ENCODE measurements at places on chromosomes 12 and 14. TPM values are rescaled to one million over a fixed set of nuclear protein-coding genes. Genes with fewer than 3 reads are reported as not detected.

- no peak for DNase-seq
Observed at GRCh38 chr12:12608557-12608957, 3.1 kb upstream of the CREBL2 start.

DNA sequence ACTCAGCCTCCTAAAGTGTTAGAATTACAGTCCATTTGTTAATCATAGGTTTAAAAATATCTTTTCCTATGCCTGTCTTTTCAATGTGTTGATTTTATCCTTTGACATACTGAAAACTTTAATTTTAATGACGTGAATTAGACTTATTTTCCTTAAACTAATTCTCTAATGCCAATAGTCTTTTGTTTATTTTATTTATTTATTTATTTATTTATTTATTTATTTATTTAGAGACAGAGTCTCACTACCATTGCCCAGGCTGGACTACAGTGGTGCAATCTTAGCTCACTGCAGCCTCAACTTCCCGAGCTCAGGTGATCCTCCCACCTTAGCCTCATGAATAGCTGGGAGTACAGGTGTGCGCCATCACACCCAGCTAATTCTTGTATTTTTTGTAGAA lies 694.5 kb downstream of the TRHDE start:
- DNase-seq = no peak

C1S gene
- 14.5 TPM for polyA plus RNA-seq

DNA sequence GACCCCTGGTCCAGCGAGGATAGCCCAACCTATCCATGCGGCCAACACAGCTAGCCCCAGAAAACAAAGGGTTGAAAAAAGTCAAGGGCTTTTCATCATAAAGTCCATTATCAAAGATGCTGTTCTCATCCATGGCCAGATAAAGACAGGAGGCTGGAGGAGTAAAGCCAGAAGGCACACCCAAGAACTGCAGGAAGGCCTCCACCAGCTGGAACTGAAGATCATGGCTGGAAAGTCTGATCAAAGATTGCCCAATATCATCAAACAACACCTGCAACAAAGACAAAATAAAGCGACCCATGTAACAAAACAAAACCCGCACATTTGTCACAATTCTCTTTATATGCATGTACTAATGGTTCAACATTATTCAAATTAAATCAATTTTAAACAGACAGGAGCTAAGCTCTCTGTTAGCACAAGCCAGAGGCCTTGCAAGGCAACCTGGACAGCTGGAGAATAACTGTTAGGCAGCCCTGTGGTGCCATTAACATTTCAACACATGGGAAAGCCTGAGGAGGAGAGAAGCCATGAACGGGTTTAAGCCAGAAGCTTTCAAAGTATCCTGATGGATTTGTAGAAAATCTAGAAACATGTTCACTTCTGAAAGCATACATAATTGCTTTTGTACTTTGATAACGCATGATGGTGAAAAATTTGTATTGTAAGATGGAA lies 34.1 kb downstream of the PSMC1 start:
- DNase-seq = no peak

DNA sequence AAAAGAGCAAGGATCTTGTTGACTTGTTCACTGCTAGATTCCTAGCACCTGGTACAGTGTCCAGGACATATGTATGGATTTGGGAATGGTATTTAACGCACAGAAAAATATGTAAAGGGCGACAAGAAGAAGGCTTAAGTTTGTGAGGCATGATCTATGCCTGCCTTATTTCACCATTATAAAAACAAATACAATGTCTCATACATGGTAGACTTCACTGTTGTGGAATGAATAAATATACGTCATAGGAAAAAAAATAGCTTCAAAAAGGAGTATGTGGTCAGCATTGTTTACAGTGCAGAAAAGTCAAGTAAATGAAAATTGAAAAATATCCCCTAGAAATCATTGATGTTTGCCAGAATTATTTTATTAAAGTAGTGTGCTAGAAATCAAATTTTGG lies 30.0 kb downstream of the HCFC2 start:
- no peak for DNase-seq

DNA sequence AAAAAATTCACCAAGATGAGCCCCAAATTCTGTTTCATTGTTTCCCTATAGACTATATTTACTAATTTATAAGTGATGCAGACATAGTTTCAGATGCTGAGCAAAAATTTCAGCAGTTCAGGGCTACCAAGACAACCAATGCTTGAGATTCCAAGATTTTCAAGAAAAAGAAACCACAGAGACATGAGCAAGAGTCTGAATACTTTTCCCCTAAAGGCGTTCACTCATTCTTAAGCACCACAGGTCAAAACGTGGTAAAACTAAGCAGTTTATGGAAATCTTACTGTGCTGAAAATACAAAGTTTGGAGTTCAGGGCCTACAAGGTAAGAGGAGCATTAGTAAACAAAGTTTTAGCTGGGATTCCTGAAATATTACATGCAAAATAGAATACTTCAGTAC lies 221.2 kb downstream of the KCNH5 start:
- DNase-seq = no peak

KRT82 gene
- polyA plus RNA-seq = not detected

KRT6C gene
- polyA plus RNA-seq = not detected

DNA sequence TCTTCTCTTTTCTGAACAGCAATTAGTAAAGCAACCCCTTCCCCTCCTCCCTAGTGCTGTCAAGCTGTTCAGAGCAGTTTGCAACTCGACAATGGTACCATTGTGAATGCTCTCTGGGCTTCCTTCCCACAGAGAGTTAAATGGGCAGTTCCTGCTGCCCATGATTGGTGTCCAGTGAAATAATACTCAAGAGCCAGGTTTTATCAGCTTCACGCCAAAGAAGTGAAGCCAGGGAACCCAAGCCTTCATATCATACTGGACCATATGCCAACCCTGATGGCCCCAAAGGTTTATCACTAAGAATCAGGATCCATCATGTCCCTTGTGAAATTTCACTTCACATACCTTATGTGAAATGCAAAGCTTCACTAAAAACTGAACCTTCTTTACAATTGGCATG lies 24.7 kb downstream of the INSM2 start:
- no peak for DNase-seq

- no peak for DNase-seq
Observed at GRCh38 chr12:105980533-105980932, 158.2 kb downstream of the NUAK1 start.

GRCh38 chr14:22971152-22971551 lies 11.2 kb downstream of the AJUBA start:
- no peak for DNase-seq

DNA sequence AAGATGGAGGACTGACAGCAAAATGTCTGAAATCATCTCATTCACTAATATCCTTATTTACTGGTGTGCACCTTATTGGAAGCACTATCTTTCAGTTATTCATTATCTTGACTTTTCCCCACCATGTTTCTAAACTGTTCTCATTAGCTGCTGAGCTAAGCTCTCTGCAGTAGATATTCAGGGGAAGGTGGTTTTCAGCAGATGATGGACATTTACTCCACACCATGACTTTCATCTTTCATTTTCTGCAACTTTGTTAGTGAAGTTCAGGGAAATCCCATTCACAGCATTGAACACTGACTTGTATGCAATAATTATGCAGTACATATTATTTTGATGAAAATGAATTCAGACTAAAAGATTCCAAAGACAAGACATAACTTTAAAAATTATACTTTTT lies 373.6 kb upstream of the FLRT2 start:
- no peak for DNase-seq

RIN3 gene
- 5.8 TPM for polyA plus RNA-seq

SAMD4A gene
- polyA plus RNA-seq = 5.9 TPM

SDR39U1 gene
- 88.4 TPM for polyA plus RNA-seq

DENND5B gene
- polyA plus RNA-seq = 5.3 TPM

DNA sequence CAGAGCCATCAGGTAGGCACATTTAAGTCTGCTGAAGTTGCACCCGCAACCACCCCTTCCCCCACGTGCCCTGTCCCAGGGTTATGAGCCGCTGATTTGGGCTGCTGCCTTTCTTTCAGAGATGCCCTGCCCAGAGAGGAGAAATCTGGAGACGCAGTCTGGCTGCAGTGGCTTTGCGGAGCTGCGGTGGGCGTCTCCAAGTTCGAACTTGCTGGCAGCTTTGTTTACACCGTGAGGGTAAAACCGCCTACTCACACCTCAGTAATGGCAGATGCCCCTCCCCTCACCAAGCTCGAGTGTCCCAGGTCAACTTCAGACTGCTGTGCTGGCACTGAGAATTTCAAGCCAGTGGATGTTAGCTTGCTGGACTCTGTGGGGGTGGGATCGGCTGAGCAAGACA lies 14.7 kb downstream of the PTCSC3 start:
- DNase-seq = no peak

DNA sequence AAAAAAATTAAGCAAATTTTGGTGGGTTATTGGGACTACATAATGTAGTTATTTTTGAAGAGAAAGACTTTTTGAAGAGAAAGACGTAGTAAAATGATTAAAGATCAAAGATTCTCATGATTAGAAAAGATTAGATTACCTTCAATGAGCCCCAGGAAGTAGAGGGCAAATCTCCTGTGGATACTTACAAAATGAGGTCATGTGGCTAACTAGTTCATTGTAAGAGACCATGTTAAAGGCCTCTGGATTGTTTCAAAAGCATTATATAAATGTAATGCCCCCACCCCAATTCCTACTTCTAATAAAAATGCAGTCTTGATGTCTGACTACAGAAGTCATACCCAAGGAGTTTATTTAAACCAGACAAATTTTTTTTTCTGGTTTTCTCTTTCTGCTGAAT lies 93.3 kb downstream of the ERGIC2 start:
- no peak for DNase-seq

DNA sequence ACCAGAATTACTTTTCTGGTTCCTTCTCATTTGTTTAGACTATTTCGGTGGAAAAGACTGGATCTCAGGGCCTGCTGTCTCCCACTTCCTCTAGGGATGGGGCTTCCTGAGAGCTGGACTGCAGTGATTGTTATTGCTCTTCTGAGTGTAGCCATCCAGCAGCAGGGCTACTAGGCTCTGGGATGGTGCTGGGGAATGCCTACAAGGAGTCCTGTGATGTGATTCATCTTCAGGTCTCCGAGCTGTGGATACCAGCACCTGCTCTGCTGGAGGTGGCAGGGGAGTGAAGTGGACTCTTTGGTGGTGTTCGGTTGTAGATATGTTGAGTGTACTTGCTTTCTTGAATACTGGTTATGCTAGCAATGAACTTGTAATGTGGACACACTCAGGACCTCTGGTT lies 42.7 kb downstream of the AEBP2 start:
- DNase-seq = no peak

C12orf60 gene
- 0.87 TPM for polyA plus RNA-seq

DNA sequence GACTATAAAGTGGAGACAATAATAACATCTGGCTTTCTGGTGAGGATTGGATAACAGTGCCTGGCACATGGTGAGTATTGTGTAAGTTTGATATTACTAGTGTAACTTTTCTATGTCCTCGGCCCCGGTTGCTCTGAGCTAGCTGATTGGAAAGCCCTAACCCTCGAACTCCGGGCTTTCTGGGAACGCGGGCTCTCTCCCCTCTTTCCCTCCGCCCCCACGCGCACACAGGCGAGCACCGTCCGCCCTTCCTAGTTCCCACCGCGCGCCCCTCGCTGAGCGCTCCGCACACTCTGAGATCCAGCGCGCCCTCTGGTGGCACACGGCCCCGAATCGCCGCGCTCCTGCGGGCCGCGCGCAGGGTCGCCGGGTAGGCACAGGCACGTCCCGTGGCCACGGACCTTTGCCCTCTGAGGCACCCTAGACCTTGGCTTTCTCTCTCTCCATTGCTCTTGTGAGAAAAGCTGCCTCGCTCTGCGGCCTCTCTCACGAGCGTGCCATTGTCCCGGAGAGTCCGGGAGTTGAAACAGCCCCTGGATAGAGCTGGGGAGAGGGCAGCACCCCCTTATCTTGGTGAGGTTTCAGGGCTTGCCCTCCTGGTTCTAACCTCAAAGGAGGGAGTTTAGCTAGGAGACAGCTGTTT lies 23.2 kb upstream of the ESRRB start:
- DNase-seq = peak; percentile 90

APOLD1 gene
- polyA plus RNA-seq = 1.7 TPM

REM2 gene
- 0.26 TPM for polyA plus RNA-seq

DNA sequence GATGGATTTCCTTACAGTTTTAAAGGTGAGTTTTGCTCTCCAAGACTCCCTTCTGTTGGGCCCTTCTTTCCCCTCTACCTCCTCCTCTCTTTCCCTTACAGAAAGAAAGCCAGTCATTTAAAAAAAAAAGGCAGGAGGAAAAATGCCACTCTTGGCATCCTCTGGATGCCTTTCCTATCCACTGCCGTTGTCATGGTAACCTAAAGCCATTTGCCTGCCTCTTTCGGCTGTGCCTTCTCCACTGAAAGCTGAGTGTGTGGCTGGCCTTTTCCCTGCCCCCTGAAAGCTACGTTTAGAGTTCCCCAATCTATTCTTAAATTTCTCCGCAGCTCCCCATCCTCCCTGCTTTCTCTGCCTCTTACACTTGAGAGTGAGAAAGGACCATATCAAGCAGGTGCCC lies 67.1 kb downstream of the TUNAR start:
- DNase-seq = peak; percentile 44

OAS1 gene
- polyA plus RNA-seq = 1.3 TPM

IFI27 gene
- polyA plus RNA-seq = 1.2 TPM

Measured in SK-N-SH (cell line).